NCI-H2081 (cell line): ENCODE measurements at places on chromosomes 4 and X.

DNA sequence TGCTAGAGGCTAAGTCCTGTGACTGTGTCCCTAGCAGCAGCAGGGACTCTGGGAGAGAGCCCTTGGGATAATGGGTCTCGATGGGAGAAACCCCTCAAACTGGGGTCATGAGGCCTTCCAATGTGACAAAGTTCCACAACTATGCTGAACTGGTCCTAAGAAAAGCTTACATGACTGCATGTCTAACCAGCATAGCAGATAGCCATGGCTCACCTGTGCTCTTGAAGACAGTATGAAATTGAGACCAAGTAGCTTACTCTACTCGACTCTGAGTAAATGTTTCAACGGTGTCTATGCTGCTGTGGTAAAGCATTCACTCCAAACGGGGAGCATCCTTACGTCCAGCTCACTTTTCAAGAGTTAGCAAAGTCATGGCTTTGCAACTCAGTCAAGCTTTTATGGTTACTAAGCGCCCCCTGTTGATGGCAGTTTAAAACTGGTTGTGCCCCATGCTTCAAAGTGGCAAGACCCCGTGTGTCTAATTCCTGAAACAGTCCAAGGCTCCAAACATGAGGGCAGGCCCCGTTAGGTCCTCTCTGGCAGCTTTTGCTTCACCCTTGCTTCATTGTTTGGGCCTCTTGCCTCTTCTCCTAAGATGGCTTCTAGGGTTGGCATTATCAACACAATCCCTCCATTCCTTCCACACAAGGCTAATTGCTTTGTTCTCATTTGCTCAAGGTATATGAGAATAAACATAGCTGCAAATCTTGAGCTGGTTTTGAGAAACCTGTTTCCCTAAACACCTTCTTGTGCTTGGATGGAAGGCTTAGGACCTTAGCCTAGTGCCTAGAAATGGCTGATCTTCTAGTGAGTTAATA lies 46.6 kb downstream of the CCNG2 start:
- peak; percentile 42 for DNase-seq

GRCh38 chr4:146511381-146511780 lies 10.4 kb downstream of the SLC10A7 start:
- DNase-seq = no peak

DNA sequence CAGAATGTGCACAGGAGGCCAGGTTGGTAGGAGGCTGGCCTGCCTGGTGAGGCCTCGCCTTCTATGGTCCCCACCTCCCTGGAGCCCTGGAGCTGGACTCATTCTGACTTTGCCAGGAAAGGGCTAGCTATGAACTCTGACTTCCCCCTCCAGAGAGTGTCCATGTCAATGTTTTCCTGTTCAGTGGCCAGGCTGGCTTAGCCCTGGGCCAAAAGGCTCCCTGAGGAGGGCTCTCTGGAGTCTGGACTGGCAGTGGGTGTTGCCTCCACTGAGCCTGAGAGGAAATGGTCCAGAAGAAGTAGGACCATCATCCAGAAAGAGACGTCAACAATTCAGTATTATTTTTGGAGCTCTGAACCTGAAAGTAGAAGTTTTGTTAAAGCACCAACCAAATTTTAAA lies 178.7 kb downstream of the CHIC2 start:
- no peak for DNase-seq

- no peak for DNase-seq
Measured at GRCh38 chr4:71867598-71867997, 83.7 kb upstream of the GC start.

DNA sequence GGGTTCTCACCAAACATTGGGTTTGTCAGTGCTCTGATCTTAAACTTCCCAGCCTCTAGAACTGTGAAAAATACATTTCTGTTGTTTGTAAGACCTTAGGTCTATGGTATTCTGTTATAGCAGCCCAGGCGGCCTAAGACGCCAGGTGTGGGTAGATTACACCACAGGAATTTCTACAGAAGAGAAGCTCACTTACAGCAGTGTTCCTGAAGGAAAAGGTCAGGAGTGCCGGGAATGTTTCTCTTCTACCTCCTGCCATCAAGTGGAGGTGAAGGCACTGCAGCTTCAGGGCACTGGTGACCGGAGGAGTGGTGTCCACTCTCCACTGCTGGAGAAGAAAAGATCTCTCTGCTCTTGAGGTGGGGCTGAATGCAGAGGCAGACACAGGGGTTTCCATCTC lies 45.7 kb downstream of the FHDC1 start:
- DNase-seq = no peak

GRCh38 chr4:41963105-41963504 lies 18.5 kb upstream of the DCAF4L1 start:
- no peak for DNase-seq

GRCh38 chrX:98203800-98204199 lies 1320.1 kb downstream of the RPA4 start:
- no peak for DNase-seq

DNA sequence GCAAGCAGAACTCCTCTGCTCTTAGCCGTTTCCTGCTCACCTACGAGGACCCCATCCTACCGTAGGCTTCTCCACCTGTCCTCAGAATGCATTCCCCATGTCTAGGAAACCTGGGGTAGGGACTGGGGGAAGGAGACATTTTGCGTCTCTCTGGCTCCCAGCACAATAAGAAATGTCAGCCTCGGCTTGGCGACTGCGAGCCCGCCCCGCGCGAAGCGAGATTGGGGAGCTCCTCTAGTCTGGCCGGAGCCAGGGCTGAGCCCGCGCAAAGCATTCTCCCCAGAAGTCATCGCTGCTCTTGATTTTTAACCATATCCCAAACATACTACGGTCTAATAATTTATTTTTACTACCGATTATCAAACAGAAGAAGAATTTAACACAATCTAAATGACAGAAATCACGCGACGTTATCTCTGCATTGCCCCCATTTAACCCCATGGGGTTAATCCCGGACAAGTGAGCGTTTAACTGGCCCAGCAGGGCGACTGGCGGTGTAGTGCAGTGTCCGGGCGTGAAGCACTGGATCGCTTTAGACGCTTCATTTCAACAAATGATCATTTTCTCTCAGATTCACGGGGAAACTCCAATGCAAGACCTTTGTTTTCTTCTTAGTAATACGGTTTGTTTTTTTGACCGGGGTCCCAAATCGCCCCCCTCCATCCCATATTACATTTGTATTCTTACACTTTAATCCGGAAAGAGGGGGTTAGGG lies 8.0 kb upstream of the PITX2 start:
- no peak for DNase-seq

- peak; percentile 51 for DNase-seq
Measured at GRCh38 chr4:86594559-86595425, 677 bp downstream of the PTPN13 start.

DNA sequence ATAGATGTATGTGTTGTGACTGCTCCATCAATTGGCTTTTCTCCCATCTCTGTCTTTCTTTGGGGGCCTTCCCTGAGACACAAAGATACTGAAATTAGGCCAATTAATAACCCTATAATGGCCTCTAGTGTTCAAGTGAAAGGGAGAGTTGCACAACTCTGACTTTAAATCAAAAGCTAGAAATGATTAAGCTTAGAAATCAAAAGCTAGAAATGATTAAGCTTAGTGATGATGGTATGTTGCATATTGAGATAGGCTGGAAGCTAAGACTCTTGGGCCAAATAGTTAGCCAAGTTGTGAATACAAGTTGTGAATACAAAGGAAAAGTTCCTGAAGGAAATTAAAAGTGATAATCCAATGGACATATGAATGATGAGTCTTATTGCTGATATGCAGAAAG lies 452.9 kb upstream of the AGA start:
- no peak for DNase-seq

DNA sequence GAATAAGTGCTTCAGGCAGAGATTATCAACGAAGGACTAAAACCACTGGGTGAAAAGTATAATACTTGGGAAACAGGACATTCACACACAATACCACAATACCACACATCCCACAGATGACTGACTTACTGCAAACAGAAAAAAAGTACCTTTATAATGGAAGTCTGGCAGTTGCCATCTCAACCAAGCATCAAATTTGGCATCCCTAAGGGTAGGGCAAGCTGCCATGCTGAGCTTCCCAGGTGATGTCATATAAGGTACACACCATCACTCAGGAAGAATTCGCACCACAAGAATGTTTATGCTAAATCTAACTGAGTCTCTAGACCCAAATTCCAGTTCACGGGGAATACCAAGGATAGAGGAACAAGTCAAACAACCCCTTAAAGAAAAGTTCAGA lies 9.1 kb downstream of the QDPR start:
- no peak for DNase-seq

DNA sequence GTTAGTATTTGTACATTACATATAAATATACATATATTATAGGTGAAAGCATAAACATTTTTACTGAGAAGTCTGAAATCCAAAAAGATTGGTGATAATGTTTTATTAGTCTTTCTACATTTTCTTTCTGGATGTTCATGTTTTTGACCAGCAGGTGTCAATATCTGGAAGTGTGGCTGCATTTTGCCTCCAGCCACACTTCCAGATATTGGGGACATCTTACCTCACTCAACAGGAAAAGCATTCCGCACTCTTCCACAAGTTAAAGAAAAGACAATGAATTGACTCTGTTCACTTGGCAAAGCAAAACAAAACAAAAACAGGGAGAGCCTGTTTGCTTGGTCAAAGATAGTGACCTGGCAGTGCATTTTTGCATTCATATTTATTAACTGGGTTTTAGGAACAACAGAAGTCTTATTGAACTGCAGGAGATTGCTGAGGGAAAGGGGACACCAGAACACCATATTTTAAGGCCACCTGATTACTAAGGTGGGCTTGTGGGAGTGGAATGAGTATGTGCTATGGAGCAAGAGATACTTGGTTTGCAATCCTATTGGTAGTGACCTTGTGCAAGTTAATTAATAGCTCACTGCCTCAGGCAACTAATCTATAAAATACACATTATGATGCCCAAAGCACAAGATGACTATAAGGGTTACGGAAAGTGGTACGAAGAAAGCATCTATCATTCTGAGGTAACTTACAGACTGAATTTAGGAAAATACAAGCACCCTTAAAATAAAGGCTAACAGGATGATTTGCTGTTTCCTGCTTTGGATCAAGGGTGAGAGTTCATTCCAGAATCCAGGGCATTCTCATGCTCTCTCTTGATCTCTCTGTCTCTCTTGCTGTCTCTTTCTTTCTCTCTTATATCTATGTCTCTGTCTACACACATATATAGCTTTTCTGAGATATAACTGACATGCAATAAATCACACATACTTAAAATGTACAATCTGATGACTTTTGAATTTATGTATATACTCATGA lies 389.9 kb upstream of the EMCN start:
- no peak for DNase-seq

- DNase-seq = peak; percentile 52
Measured at GRCh38 chr4:89294573-89295269, 12.9 kb downstream of the GPRIN3 start.

GRCh38 chr4:56293121-56293520 lies 94.2 kb downstream of the AASDH start:
- no peak for DNase-seq

GRCh38 chrX:154441564-154441963 lies 2.4 kb upstream of the FAM50A start:
- DNase-seq = no peak

DNA sequence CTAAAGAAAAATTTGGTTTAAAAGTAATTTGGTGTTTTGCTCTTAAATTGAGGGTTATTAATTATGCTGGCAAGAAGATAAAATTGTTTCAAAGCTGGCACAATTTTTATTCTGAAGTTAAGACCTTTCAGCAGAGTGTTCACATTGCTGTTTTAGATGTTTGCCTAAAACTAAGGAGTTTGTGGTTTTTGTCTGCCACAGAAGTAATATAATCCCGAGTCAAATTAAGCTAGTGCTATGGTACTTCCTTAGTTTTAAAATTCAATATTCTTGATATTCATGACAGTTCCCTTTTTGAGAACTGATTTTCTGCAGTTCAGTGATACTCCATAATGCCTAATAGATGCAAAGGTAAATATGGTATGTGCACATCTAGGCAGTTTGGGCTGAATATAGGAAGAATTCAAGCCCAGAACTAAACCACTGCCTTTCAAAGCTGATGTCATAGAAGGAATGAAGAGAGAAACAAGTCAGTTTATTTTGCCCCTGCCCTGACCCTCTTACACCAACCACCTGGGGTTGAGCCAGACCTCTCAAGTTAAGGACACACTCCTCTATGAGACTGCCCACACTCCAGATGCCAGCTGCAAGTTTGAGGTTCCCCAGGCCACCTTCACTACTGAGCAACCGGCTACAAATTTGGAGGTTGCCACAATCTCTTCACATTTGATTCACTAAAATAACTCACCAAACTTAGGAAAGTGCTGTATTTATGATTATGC lies 32.1 kb upstream of the VEGFC start:
- no peak for DNase-seq

DNA sequence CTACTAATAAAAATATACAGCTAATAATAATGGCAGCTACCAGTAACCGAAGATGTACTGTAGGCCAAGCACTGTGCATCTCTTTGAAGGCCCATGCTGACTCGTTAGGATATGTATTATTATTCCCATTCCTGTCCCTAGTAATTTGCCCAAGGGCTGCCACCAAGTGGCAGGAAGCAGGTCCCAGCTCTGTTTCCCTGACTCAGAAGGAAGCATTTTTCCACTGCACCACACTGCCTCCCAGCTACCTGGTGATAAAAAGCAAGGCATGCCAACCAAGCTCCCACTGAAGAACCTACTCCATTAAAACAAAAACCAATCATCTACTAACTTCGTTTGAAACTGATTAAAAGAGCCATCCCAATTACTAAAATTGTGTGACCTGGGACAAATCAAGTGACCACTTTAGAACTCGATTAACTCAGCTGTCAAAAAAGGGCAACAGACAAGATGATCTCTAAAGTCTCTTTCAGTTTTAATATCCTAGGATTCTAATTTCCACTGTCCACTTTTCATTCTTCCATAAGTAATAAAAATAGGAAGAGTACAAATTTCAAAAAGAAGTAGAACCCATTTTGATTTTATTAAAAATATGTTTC lies 24.3 kb upstream of the PGM2 start:
- DNase-seq = peak; percentile 95
